ENCODE measurements at places on chromosomes 3 and 15.

GRCh38 chr3:157868196-157868595 lies 238.0 kb downstream of the SHOX2 start:
- no peak for DNase-seq

GRCh38 chr3:78847603-78848002 lies 920.2 kb downstream of the ROBO1 start:
- no peak for DNase-seq

DNA sequence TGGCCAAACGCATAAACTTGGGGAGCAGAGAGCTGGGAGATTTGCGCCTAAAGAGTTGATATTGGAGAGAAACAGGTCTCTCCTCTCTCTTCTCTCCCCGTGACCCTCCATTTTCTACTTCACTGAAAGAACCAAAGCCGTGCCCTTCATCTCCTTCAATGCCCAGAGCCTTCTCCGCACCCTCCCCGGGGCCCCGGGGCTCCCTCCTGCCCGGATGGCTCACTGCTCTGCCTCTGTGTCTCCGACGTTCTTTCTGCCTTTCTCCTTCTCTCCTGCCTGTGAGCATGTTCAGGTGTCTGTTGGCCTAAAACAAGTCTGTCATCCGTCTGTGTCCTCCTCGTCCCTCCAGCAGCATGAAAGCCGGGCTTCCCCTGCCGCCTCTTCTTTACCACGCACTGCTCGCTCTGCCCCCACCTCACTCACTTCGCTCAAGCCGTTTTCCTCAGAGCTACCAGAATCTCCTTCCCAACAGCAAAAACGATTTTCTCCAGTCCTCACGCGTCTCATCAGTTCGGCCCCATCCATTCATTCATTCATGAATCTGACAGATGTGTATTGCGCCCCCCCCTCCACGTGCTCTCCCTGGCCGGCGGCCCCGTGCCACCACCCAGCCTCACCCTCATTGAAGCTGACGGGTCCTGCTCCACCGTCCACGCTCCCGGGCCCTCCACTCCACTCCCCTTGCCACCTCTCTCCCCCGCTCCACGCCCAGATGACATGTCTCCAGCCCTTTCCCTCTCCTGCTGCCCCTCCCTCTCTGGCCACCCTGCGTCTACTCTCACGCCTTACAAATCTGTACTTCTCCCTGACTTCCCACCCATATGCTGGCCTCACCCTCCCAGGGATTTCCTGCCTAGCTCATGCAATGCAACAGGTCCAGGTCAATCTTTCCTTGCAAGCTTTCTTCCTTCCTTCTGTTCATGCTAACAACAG lies 10.2 kb downstream of the MUC4 start:
- DNase-seq: no peak

- no peak for DNase-seq
Measured at GRCh38 chr3:105842943-105843342, 25.9 kb downstream of the CBLB start.

- no peak for DNase-seq
Measured at GRCh38 chr3:179016979-179017670, 54.5 kb downstream of the ZMAT3 start.

GRCh38 chr15:79310985-79311900 lies at the start of gene TMED3:
TMED3 (plus strand) TSS chr15:79311112; CDS start chr15:79311250, 138 bp downstream.
- peak; percentile 91 for DNase-seq

- no peak for DNase-seq
Measured at GRCh38 chr15:78340231-78341056, at the start of gene CRABP1. CRABP1 (plus strand) TSS chr15:78340353; CDS start chr15:78340429, 76 bp downstream.

DNA sequence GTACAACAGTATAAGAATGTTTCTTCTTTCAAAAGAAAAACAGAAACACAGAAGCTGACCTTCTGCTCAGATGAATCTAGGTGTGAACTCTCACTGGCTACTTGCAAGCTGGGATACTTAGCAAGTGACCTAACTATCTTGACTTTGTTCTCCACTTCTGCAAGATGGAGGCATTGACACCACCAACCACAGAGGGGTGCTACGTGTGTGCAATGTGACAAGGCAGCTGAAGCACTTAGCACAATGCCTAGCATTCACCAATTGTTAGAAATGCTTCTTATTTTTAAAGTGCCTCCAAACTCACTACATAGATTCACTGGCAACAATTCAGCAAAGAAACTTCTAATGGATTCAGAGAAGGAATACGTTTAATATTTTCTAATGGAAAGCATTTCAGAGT lies 331.4 kb upstream of the WNT5A start:
- DNase-seq: no peak

DNA sequence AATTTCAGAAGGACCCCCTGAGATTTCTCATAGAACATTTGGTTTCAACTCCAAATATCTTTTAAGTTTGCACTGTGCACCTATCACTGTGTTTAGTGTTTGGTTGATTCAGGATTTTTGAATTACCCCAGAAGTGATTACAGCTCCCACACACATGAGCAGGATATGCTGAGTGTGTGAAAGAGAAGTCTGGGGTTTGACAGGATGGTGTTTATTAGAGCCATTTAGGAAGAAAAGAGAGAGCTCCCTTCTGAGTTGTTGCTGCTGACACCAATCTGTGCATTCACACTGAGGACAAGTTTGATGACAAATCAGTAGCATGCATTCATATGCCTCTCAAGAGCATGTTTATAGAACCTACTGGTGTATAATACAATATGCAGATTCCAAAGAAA lies 118.1 kb downstream of the RPL22L1 start:
- no peak for DNase-seq

DNA sequence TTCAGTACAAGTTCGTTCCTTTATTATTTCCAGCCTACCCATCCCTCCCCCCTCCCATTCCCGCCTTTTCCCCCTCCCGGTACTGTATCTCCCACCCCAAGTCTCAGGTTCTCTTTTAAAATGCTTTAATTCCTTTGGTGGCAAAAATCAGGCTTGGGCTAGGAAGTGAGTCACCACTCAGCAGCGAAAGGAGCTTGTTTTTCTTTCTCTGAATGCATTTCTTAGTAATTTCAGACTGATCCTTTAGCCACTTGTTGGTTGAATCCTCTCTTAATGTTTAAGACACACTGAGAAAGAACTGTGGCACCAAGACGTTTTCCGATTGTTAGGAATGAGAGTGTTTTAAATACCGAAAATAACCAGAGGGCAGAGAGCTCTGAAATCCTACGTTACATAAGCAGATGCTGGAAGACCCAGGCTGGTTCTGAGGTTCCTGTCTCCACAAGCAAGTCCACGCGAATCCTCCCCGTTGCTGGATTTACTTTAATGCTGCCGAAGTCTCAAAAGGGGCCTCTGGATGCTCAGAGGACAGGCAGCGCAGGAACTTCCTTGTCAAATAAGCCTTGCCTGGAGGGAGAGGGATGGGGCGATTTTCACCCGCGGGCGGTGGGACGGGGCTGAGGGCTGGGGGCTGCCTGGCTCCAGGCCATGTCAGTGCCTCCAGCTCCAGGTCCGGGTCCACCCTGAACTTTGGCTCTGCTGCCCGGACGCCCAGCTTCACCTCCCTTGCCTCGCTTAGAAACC lies 854 bp upstream of the COL8A1 start:
- no peak for DNase-seq

DNA sequence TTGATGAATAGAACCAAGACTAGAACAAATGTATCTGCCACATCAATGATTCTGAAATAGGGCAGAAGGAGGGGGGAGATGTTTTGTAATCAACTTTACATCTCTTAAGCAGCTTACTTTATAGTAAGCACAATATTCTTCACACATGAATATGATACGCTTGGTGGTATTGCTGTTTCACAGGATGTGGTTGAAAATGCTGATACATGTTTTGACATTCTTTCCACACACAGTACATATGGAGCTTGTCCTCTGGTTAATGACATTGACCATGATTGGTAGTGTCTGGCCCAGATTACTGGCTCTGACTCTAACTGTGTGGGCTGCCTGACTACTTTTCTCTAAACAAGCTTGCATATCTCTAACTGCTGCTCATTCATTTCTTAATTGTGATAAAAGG lies 168.9 kb downstream of the KLHL25 start:
- no peak for DNase-seq

- no peak for DNase-seq
Measured at GRCh38 chr3:46460051-46460450, 4.7 kb downstream of the LTF start.

GRCh38 chr3:11436775-11437174 lies 164.6 kb downstream of the ATG7 start:
- DNase-seq: no peak

GRCh38 chr3:41188306-41188705 lies 11.0 kb upstream of the CTNNB1 start:
- DNase-seq: no peak

- no peak for DNase-seq
Measured at GRCh38 chr3:82293867-82294266, 532.4 kb upstream of the GBE1 start.

DNA sequence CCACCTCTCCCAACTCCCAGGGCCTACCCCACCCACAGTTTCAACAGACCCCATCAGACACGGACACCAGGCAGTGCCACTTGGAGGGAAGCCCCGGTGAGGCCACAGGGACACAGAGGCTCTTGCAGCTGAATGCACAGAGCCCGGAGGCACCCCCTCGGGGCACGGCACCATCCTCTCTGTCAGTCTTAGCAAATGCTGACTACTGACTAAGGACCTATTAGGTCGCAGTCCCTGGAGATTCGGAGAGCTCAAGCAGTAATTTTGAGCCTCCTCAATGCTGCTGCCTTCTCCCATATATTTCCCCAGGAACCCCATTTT lies 79.9 kb downstream of the VGLL4 start:
- no peak for DNase-seq

- no peak for DNase-seq
Measured at GRCh38 chr3:152461460-152461859, 192.7 kb downstream of the MBNL1 start.

DNA sequence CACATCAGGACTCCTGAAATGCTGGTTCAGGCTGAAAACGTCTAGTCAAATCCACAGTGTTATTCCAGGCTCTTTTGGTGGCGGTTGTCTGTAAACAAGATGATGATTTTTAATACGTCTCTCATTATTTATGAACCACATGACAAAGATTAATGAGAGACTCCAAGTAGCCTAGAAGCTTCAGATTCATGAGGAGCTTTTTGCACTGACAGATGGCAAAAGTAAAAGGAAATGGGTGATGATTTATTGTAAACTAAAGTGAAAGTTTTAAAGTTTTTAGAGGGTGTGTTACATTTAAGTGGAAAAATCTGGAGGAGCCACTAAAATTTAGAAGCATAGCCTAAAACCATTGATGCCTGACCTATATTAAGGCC lies 77.0 kb downstream of the BBX start:
- DNase-seq: no peak

DNA sequence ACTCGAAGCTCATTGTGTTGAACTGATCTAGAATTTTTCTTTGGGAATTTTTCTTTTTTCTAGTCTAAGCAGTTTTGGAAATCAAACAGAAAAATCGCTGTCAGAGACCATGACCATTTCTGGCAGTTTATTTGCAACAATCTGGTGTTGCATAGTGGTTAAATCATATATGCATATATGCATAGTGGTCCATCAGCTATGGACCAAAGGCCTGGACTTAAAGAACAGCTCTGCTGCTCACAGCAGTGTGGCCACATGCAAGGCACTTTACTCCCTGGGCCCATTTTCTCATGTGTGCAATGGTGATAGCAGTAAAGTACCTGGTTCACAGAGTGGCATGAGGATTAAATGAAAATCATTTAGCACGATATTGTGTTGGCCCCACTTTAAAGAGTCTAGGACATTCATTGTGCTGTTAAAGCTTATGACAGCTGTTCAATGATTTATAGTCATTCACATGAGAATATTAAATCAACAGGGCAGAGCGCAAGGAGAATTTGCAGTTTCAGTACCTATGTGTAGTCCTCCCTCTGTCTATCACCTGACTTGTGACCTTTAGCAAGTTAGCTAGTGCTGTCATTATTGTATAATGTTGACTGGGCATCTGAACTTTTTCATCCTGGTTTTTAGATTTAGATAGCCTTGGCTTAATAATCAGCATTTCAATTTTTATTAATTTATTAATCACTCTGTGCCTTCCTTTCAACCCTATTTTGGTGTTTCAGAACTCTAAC lies 46.4 kb downstream of the BLM start:
- no peak for DNase-seq

GRCh38 chr3:151305060-151305774 lies 11.4 kb downstream of the GPR87 start:
- peak; percentile 49 for DNase-seq

DNA sequence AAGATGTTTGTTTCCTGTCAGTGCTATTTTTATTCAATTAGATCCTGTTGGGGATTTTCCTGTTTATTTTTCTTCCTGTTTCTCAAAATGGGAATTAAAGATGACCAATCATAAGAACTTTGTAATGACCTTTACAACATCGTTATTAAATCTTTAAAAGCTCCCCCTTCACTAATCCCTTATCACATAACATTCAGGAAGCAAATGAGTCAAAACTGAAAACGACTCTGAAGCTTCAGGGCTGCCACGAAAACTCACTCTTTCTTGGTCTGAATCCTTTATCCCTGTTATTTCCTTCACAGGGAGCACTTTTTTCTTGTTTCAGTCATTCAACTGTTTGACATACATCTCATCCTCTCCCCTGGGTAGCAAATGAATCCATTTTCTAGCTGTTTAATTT lies 75.8 kb upstream of the MB21D2 start:
- DNase-seq: no peak

DNA sequence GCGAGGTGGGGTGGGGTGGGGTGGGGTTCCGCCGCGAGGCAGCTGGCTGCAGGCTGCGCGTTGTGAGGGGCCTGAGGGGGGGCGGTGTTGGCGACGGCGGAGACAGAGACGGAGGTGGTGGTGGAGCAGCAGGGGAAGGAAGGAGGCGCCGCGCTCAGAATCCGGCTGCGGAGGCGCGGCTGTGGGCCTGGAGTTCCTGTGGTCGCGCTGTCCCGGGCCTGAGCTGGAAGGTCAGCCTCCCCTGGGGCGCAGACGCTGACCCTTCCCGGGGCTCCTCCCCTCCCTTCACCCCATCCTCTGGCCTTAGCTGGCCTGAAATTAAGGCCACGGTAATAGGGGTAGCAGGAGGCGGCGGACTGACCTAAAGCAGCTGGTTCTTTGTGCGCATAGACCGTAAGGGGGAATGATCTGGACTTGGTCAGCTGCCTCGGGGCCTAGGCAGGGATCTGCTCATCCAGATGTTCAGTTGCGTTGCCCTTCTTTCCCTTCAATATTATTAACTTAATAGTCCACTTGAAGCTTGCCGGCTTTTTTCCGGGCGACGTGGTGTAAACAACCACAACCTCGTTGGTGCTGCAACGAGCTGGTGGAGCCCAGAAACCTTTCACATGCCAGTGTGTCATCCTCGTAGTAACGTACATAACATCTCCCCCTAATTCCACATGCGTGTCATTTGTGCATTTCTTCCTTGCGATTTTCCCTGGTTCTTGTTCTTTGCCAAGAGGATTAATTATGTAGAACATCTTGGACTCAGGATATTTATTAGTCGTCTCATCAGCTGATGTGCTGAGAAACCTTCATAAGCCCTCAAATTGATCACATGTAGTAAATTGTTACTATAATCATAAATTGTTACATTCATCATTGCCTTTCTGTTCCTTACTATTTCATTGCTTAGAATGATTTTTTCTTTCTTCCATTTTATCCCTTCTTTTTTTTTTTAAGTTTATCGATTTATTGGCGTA lies 626 bp downstream of the SEC62 start:
- DNase-seq: peak; percentile 18

- no peak for DNase-seq
Measured at GRCh38 chr3:128279601-128279880, 126.3 kb downstream of the EEFSEC start.

All from 8988T (cell line).